ENCODE measurements at places on chromosomes 3 and 15.
A peak's percentile ranks its signal among the peaks of the same experiment; 100 is the strongest.

DNA sequence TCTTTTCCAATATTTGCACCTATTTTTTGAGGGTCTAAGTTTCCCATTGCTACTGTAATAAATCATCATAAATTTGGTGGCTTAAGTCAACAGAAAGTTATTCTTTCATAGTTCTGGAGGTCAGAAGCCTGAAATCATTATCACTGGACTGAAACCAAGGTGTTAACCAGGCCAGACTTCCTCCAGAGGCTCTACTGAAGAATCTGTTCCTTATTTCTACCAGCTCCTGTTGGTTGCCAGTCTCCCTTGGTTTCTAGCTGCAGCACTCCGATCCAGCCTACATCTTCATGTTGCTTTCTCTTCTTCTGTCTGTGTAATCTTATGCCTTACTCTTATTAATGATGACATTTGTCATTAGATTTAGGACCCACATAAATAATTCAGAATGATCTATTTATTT, 22.0 kb upstream of the ARPP21 start:
- DNase-seq, result no peak

GRCh38 chr3:43126536-43126935, 20.7 kb upstream of the POMGNT2 start:
- no peak for DNase-seq

DNA sequence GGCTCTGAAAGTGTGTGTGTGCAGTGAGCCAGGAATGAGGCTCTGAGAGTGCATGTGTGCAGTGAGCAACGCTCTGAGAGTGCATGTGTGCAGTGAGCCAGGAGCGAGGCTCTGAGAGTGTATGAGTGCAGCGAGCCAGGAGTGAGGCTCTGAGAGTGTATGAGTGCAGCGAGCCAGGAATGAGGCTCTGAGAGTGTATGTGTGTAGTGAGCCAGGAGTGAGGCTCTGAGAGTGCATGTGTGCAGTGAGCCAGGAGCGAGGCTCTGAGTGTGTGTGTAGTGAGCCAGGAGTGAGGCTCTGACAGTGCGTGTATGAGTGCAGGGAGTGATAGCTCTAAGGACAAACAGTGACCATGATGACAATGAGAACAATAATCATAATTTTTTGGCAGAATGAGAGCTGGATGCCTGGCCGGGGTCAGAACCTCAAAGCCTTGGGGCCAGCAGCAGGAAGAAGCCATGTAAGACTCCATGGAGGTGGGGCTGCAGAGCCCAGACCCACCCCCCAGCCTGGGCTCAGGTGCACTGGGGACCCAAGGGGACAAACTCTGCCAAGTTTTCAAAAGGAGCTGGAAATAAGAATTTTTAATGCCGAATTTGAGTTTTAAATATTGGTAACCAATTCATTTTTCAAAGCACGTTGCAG, 85.7 kb upstream of the PRR20G start:
- no peak for DNase-seq

DNA sequence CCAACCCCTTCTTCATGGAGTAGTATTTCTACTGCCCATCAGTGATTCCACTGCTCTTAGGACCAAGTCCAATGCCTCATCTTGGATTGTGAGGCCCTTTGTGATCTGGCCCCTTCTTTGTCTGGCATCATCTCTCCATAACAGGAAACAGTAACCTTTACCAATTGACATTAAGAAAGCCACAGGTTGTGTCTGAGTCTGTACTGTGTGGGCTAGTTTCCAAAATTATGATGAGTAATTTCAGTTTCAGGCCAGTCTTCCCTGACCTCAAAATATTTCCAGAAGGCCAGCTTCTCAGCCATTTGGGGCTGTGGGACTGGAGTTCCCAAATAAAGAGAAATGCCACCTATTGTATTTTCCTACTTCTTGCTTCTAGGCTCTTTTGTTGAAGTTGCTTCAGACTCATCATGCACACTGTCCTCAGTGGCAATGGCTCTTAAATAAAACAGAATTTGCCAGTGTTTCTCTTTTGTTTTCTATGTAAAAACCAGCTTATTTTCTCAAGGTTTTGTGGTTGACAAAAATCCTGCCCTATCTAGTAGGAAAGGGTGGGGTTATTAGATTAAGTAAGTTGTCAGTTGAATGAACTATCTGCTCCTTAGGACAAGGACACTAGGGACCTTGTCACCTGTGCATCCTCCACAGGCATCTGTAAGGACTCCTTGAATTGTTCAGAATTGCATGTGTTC, 47.0 kb upstream of the ACKR4 start:
- DNase-seq, result peak; percentile 61

- no peak for DNase-seq
These were observed 33.1 kb downstream of the ARMC8 start for GRCh38 chr3:138220242-138220641.

DNA sequence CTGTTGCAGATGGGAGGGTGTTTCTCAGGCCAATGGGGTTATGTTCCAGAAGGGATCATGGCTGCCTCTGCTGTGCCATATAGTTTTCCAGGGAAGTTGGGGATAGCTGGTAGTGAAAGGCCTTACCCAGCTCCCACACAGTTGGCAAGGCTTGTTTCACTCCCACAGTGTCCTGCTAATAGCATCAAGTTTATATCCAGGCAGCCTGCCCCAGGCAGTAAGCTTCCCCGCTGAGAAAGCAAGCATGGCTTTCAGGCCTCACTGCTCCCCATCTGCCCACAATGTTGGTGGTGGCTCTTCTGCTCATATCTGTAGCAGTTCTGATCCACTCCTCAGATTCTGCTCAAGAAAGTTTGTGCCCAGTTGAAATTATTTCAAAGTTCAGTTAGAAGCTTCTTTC, 50.9 kb upstream of the DCBLD2 start:
- DNase-seq, result no peak

- DNase-seq, result peak; percentile 84
These were observed 22.1 kb downstream of the ACKR2 start for GRCh38 chr3:42831321-42831713.

GRCh38 chr3:85726241-85726640, 767.5 kb downstream of the CADM2 start:
- no peak for DNase-seq

DNA sequence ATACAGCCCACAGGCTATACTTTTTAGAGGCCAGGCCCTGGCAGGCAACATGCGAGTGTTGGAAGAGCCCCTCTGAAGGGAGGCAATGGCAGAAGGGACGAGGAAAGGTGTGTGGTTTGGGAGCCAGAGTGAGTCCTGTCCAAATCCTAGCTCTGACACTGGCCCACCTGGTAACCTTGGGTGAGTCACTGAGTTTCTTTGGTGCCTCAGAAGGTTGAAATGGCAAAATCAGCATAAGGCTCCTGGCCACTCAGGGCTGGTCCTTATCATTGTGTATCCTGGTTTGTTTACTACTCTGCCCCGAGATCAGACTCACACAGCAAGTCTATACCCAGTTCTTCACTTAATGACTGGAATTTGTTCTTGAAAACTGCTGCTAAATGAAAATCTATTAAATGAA, 71.4 kb upstream of the TLE3 start:
- no peak for DNase-seq
